Activated T-cell treated with anti-CD3 and anti-CD28 coated beads for 4 hours (primary cell): ENCODE measurements at places on chromosomes 3 and 15.

DNA sequence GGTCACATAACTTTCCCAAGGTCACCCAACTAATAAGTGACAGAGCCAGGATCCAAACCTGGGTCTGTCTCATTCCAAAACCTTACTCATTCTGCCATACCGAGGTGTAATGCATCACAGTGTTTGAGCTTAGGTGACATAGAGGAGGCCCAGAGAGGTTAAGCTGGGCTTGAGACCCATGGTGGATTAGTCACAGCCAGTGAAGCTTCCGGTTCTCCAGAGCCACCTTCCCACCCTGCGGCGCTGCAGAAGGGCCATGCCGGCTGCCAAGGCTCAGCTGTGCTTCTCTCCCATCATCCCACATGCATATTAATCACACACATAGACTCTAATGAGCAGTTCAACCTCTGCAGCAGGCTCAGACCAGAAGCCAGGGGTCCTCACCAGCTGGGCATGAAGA is 42.2 kb downstream of the SPSB4 start:
- DNase-seq, result no peak

DNA sequence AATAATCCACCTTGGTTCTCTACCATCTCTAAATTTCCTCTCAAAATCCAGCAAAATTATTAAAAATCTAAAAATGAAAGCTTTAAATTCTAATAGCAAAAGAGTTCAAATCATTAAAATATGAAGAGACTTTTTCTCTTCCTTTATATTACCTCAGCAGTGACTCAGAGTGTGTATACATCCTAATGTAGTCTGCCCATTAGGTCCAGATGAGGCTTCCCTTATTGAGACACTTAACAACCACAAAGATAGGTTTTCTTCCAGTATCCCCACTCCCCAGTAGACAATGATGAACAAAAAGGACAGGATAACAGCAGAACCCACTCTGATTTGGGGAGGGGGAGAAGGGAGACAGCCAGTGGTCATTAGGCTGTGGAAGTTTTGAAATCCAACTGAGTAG is 61.5 kb upstream of the DCBLD2 start:
- no peak for DNase-seq

DNA sequence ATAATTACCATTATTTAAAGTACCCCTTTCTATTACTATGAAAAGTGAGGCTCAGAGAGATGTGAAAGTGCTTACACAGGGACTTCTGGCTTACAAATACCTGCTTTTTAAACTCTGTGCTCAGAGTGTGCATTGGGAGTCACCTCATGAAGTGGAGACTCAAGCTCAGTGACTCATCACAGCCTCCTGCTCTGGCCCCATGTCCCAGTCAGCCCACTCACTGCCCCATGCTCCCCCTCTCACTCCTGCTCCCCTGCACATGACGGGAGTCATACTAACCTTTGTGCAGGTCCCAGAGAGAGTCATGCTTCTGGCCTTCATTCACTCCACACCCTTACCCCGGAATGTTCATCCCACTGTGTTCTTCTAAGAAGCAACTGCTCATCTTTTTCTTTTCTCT is 20.2 kb downstream of the CCR1 start:
- DNase-seq, result no peak

GRCh38 chr3:185760088-185760487 is 64.8 kb downstream of the IGF2BP2 start:
- no peak for DNase-seq
